CD8-positive, alpha-beta T cell (primary cell): ENCODE measurements at places on chromosomes 5 and 9.

- no peak for DNase-seq
Measured at GRCh38 chr9:77024776-77025545, 5.5 kb downstream of the FOXB2 start.

DNA sequence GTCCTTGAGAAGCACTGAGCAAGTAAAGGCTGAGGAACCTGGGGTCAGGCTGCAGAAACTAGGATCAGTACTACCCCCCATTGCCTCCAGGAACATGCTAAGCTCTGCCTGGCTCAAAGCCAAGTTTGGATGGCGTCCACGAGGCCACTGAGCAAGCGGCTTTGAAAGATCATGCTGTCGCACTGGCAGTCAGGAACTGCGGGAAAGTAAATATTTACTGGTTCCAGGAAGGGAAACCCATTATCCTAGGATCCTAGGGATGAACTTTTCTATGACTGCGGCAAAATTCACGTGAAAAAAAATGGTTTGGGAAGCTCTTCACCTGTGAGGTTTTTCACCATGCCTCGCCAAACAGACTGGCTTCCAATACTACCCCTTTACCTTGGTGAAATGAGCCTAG is 75.3 kb upstream of the PJA2 start:
- DNase-seq = no peak

DNA sequence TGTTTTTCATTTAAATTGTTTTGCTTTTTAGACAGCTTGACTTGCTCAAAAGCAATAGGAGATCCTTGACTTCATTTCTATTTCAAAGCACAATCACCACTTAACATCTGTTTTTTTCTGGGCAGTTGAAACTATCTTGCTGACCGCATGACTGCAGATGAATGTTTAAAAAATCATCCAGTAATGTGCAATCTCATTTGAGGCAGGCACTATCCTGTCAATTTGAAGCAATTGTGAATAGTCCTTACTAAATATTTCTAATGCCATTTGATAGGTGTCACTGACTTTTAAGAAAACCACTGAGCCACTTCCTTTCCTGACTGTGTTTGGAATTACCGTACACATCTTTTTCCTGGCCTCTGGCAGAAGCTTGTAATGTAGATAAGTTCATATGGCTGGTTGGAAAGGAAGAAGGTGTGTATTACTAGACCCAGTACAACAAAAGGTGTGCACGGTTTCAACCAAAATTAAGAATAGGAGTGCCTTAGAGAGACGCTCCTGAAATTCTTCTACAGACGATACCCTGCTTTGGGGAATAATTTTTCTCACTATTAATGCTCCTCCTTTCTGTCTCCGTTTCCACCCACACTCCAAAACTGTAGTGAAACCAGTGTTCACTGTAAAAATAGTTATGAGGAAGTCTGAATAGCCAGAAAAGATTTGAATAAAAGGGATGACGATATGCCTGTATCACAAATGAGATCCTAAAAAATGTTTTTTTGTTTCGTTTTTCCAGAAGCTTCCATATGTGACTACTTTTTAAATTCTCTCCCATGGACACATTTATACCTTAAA is 136.7 kb upstream of the MOCS2 start:
- no peak for DNase-seq

DNA sequence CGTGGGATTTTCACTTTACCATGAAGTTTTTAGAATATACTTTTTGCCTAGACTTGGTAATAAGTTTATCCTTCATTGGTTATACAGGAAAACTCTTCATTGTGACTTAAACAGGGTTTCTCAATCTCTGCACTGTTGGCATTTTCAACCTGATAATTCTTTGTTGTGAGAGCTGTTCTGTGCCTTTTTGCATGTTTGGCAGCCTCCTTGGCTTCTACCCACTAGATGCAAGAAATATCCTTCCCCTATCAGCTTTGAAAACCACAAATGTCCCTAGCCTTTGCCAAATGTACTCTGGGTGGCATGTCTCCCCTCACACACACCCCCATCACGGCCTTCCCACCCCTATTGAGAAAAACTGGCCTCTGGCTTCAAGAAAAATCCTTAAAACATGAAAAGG is 180.9 kb downstream of the ESM1 start:
- DNase-seq = no peak

- DNase-seq = no peak
Measured at GRCh38 chr9:109817146-109817845, 37.3 kb downstream of the PALM2AKAP2 start.
